H1 (cell line): ENCODE measurements at places on chromosomes 5 and 9.

DNA sequence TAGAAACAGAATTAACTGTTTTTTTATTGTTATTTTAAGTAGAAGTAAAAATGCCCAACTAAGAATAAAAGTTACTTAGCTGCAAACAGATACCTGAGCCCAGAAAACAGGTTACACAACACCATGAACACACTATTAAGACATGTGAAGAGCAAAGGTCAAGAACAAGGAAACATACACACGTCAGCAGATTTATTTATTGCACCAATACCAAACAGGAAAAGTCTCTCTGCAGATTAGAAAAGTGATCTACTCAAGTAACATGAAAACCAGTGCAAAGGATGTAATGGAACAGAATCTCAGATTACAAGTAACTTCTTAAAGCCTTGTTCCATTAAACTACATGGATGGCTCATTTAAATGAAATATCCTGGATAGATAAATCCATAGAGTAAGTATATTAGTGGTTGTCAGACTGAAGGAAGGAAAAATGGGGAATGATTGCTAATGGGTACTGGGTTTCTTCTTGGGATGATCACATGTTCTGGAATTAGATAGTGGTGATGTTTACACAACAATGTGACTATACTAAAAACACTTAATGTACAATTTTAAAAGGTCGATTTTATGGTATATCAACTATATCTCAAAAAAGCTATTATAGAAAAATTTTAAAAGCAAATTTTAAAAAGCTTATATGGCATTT is 6.1 kb downstream of the SAR1B start:
- no peak for DNase-seq

DNA sequence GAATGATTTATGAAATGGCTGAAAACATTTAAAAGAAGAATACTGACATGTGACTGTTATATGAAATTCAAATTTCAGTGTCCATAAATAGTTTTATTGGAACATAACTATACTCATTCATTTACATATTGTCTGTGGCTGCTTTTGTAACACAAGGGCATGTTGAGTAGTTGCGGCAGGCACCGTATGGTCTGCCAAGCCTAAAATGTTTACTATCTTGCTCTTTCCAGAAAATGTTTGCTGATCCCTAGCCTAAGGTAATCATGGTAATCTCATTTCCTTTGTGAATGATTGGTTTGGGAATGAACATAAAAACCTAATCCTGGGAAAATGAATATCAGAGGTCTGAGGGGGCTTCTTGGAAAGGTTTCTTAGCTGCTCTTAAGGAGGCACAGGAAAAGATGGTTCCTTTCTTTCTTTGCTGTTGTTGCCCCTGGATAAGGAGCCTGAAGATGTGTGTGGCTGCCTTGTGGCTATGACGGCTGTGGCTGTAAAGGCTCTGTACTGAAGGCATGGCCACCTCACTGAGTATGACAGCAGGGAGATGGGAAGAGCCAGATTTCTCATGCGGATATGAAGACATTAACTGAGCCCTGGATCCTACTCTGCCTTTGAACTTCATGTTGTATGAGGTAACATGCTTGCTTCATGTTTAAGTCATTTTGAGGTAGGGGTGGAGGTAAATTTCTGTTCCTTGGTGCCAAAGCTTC is 419.4 kb upstream of the CLINT1 start:
- DNase-seq, result no peak

DNA sequence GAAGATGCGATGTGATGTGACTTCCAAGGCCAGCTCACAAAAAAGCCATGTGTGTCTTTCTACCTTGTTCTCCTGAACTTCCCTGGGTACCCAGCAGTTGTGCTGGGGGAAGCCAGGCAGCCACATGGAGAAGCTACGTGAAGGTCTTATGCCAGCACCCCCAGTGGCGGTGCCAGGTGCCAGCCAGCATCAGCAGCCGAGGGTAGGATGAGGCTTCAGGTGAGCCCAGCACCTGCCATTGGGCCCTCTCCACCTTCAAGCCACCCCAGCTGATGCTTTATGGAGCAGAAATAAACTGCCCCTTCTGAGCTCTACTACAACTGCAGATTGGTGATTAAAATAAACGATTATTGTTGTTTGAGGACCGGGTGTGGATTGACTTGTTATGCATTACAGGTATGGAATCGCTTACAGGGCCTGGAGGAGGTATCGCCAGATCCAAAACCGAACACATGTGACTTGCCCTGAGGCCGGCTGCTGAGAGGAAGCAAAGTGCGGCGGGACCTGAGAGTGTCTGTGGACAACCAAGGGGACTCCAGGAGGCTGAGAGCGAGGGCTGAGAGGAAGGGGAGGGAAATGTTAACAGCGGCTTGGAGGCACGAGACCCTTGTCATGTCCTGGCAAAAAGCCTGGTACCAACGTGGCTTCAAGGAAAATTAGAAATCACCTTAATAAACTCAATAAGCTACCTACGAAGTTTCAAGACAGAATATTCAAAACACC is 36.0 kb upstream of the OLFM1 start:
- DNase-seq, result no peak

DNA sequence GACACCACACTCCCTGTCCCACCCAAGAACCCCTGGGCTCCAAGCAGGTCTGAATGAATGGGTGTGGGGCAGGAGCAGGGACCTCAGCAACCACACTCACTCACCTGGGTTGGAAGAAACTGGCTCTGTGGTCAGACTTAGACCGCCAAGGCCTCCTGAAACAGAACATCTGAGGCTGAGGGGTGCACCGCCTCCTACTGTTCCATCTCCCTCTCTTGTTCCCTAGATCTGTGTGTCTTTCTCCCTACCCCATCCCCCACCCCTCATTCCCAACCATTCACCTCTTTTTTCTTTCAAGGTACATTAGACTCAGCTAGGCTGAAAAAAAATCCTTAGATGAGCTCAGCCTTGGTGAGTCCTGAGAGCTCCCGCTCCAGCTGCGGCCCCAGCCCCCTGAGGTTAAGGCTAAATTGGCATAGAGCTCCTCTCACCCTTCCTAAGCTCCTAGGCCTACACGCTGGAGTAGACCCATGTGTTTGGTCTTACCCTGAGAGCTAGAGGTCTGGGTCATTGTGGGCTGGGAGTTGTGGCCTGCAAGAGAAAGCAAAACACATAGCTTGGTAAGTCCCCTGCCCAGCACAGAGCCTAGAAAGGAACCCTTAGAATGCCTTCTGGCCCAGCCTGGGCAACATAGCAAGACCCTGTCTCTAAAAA is 4.8 kb downstream of the ECSCR start:
- no peak for DNase-seq

DNA sequence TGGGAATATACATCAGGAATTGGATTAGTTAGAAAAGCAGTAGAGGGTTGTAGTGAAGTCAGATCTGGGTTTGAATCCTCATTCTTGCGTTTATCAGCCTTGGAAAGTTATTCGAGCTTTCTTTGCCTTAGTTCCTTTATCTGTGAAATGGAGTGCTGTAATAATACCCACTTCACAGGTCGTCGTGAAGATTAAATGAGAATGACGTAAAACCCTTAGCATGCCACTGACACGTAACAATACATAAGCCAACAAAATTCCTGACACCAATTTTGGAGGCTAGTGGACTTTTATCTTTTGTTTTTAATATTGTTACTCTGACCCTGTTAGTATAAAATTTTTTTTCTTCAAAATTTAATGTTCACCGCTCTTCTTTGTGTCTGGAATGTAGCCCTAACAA is 3.4 kb downstream of the SKP2 start:
- DNase-seq, result no peak

- DNase-seq, result no peak
Measured at GRCh38 chr5:170293273-170293672, 4.3 kb downstream of the LCP2 start.

GRCh38 chr9:126607731-126608130 is 6.0 kb upstream of the LMX1B start:
- DNase-seq, result no peak

- DNase-seq, result no peak
Measured at GRCh38 chr5:80117446-80117845, 82.3 kb downstream of the THBS4 start.

GRCh38 chr5:137098238-137098637 is 400.9 kb downstream of the SPOCK1 start:
- no peak for DNase-seq

DNA sequence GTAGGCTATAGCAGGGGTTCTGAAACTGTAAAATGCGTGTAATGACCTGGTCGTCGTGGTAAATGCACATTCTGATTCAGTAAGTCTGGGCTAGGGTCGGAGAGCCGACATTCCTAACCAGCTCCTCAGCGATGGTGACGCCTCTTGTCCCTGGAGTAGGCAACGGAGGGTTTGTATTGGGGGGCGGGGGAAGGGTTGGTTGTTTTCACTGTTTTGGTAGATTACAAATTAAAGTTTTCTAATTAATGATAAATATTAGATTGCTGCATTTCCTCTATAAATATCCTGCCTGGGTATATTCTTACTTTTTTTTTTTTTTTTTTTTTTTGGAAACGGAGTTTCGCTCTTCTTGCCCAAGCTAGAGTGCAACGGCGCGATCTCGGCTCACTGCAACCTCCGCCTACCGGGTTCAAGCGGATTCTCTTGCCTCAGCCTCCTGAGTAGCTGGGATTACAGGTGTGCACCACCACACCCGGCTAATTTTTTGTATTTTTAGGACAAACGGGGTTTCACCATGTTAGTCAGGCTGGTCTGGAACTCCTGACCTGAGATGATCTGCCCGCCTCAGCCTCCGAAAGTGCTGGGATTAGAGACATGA is 566 bp upstream of the ALDH7A1 start:
- DNase-seq, result no peak

GRCh38 chr5:1883925-1884677 is 1.4 kb upstream of the IRX4 start:
- DNase-seq, result no peak

GRCh38 chr5:88045931-88046461 is 222.6 kb downstream of the TMEM161B start:
- DNase-seq, result no peak

- DNase-seq, result no peak
Measured at GRCh38 chr9:117678871-117679270, 25.3 kb upstream of the TLR4 start.

DNA sequence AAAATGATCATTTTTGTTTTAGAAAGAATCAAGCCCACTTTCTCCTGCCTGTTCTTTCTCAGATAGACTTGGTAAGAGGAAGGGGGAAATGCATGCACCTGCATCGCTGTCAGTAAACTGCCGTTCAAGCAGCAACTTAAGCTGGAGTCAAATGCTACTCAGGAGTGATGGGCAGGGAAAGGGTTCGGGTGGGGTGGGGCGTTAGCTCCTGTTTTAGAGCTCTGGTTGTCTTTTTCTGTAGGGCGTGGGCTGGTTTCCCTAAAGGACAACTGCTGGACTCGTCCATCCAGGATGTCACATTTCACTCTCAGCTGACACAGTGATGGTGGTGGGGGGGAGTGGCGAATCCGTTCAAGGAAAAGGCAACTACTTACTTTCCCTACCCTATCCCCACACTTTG is 75.0 kb downstream of the NDFIP1 start:
- no peak for DNase-seq

DNA sequence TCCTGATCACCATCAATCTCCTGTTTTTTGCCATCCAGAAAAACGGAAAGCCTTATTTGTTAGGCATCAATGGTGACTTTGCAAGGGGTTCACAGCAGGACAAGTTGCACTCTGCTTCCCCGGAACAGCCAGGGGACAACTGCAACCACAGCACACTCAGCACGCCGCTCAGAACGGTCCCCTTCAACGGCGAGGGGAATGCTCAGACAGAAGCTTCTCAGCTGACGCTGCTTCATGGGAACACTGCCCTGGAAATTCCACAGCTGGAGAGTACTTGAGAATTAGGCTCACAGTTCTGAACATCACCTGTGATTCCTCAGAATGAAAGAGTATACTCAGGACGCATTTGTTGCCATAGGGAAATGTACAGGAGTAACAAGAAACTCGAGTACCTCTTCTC is 40.1 kb upstream of the PLPP6 start:
- DNase-seq, result no peak

DNA sequence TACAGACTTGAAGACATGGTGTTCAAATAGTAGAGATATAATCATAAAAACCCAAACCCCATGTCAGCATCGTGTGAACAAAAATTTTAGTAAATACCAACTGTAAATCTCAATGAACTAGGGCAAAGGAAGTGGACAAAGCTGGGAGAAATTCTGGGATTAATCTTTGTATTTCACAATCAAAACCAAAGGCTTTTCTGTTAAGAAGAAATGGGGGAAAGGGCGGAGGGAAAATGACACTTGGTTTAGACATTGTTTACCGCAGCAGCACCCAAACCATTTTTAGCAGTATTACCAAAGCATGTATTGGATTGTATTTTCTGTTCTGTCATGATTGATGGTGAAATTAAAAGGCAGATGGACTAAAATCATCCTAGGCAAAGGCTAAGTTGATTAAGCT is 134.2 kb upstream of the PRSS3 start:
- no peak for DNase-seq

DNA sequence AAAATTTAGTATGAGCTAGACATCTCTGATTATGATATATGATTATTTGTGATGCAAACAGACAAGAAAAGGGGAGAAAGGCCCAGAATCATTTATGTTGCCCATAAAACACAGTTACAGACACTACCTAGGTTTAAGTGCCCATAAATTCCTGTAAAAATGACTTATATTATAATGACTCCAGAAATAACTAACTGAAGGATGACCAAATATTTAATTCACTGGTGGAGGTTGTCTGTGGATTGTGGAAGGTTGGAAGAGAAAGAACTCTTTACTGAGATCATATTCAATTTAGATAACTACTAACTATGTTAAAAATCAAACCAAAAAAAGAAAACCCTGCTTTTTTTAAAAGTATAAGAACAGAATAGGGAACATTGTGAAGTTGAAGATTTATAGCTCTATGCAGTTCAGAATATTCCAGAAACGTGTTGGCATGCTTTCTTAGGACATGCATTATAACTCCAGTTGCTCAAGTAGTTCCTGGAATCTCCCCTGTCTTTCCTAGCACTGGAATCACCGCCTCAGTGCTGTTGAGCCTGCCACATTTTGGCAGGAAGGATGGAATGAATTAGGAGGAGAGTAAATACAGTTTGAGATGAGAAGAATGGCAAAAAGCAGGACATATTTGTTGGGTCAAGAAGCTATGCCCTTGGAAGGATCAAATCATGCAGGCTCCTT is 72.0 kb upstream of the PAPPA start:
- no peak for DNase-seq

DNA sequence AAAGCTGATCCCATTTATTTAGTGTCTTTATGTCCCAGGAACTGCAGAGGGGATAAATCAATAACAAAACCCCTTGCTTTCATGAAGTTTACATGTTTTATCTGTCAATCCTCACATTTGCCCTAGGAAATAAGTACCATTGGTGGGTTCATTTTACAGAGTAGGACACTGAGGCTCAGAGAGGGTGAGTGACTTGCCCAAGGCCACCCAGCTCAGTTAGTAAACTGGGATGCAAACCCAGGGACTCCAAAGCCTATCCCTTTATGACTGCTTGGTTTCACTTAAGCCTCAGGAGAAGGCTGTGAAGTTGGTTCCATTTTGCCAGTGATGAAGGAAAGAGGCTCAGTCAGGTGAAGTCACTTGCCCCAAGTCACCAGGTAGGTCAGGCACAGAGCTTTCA is 51.9 kb downstream of the SMIM23 start:
- no peak for DNase-seq
